ENCODE measurements at places on chromosomes 12 and 14. TPM values are rescaled to one million over a fixed set of nuclear protein-coding genes. Genes with fewer than 3 reads are reported as not detected.

DNA sequence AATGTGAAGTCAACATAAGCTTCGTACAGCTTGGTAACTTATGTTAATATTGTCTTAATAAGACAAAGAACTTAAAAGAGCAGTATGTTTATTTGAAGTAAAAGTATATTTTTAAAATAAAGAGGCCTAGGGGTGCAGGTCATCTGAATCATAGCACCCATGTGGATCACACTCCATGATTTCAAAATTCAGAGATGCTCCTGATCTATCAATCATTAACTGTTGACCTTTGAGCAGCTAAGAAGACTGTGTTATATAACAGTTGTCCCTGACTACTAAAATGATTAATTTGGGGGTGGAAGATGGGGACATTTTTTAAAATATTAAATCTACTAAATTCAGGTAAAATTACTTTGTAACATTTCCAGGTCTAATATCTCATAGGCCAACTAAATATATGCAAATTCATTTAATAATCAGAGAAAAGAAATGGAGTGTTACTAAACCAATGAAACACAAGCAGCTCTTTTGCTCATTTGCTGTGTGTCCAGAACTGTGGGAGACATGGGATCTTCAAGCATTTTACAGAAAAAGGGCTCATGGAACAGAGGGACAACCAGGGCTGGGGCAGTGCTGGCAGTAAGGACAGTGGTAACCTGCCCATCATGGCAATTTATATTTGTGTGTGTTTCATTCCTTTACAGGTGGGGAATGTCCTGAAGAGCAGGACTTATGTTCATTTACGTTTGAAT, 120.7 kb upstream of the PCED1B start:
- no peak for DNase-seq

GRCh38 chr12:66352197-66352596, 49.9 kb downstream of the HELB start:
- peak; percentile 67 for DNase-seq

DNA sequence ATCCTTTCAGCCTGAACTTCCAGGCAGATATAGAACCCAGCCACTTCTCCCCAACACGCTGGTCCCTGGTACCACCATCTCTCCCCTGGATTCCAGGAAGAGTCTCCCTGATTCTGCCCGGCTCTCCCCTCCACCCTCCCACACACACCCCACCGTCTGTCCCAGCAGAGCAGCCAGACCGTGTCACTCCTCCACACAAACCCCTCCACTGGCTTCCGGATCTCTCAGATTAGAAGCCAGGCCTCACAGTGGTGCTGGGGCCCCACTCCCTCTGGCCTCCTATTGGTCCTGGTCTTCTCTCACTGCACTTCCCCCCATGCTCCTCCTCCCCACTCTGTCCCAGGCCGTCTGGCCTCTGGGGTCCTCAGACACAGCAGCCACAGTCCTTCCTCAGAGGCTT, 52.4 kb upstream of the CDKN3 start:
- DNase-seq = no peak

DNA sequence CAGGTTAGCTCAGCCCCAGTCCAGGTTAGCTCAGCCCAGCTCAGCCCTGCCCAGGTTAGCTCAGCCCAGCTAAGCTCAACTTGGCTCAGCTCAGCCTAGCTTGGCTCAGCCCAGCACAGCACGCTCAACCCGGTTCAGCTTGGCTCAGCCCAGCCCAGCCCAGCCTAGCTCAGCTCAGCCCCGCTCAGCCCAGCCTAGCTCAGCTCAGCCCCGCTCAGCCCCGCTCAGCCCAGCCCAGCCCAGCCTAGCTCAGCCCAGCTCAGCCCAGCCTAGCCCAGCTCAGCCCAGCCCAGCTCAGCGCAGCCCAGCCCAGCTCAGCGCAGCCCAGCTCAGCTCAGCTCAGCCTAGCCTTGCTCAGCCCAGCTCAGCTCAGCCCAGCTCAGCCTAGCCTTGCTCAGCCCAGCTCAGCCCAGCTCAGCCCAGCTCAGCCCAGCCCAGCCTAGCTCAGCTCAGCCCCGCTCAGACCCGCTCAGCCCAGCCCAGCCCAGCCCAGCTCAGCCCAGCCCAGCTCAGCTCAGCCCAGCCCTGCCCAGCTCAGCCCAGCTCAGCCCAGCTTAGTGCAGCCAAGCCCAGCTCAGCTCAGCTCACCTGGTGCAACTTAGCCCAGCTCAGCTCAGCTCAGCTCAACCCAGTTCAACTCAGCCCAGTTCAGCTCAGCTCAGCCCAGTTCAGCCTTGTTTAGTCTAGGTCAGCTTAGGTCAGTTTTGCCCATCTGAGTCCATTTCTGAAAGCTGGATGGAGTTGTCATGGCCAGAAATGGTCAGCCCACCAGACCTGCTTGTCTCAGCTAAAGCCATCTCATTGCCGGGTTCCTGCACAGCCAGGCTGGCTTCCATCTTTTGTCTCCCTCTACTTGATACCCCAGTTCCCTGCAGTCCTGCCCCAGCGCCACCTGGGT, 333.6 kb downstream of the TMEM121 start:
- DNase-seq = peak; percentile 58

GRCh38 chr12:113171543-113171942, 13.7 kb downstream of the DDX54 start:
- DNase-seq = no peak

GRCh38 chr14:81256289-81256960, 35.7 kb upstream of the GTF2A1 start:
- peak; percentile 54 for DNase-seq

DNA sequence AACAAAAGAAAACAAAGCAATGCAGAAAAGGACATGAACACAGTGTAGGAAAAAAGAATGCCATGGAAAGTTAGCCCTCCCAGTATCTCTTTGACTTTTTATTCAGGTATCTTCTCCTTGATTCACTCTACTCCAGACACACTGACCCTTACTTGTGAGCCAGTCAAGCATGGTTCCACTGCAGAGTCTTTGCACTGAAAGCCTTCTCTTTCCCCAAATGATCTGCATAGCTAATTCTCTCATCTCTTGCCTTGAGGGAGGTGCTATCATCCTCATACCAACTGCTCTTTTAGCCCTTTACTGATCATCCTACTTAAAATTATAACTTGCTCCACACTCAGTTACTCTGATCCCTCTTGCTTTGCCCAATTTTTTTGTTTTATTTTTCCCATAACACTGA, 101.2 kb upstream of the SLC16A7 start:
- no peak for DNase-seq

GRCh38 chr12:6221146-6221545, 20.9 kb downstream of the CD9 start:
- DNase-seq = no peak

DNA sequence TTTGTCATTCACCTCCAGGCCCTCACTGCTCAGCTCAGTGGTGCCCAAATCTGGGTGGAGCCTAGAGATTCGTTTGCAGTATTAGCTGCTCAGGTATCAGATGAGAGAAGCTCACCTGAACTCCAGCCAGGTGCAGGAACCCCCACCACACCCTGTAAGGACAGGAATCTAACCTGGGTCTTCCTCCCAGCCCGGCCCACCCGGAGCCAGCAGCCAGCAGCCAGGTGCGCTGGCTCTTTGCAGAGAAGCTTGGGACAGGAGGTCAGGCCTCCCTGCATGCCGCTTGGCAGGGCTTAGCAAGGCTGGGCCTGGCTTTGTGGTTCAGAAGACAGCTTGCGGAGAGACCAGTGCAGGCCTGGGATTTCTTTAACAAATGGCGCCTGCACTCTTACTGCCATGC, 125.6 kb upstream of the MYL2 start:
- no peak for DNase-seq

DNA sequence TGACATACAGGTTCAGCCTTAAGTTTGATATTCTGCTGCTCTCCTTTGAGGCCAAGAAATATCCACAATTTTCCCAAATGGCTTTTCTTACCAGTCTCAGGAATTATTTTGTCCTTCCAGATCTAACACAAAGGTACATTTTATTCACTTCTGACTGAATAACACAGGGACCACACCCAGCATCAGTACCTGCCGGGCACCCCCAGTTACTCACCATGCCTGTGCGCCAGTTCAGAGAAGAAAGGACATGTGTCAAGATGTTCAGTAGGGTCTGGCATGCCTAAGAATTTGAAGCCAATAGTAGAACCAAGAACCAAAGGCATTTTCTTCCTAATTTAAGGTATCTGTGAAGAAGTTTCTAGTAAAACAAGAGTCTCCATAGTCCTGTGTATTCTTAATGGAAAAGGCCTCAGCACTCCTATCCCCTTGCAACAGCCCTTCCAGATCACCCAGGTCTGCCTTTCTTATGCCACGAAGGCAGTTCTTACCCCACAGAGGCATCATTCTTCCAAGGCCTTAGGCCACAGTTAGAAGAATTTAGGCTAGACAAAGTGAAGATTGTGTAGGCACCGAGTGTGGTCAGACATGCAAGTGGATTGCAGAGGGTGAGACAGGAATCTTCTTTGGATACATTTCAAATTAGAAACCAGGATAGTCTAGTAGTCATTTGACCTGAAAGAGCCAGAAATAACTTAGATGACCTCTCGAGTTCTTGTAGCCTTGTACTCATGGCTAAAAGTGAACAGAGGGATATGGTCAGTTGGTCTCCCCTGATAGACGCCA, 140.1 kb upstream of the HIF1A start:
- no peak for DNase-seq

The ESR2 gene
- 37.7 TPM for total RNA-seq

The PSMB5 gene
- total RNA-seq = 122 TPM

The CFAP54 gene
- not detected for total RNA-seq

The KRT3 gene
- total RNA-seq = not detected

The NID2 gene
- total RNA-seq = not detected

The ALG10B gene
- 24.1 TPM for total RNA-seq

The SIRT4 gene
- total RNA-seq = 1.4 TPM

The KLHL33 gene
- total RNA-seq = 0.09 TPM

The SMCO2 gene
- total RNA-seq = not detected

The SYNDIG1L gene
- total RNA-seq = not detected
